ENCODE measurements at places on chromosomes 2 and 18.

DNA sequence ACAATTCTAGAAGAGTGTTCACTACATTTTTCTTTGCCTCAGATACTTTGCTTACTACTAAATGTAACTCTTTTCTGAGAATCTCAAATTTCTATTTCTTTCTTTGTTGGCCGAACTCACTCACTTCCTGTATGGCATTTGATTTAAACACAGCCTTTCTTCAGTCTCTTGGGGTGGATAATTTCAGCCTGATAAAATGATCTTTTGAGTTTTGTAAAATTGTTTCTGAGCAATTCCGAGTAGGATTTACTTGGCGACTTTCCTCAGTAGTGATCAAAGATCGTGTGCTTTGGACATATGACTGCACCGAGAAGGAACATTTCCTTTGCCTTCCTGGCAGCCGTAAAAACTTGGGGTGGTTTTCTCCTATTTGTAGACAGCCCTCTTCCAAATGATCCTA, 127.4 kb downstream of the DCDC2C start:
- DNase-seq, result no peak

GRCh38 chr2:193315428-193316091, 1120.8 kb upstream of the TMEFF2 start:
- no peak for DNase-seq

- DNase-seq, result no peak
These were observed 37.1 kb downstream of the NEMP2 start for GRCh38 chr2:190497428-190497827.

GRCh38 chr2:112829961-112830681, 6.5 kb downstream of the IL1B start:
- DNase-seq, result no peak

DNA sequence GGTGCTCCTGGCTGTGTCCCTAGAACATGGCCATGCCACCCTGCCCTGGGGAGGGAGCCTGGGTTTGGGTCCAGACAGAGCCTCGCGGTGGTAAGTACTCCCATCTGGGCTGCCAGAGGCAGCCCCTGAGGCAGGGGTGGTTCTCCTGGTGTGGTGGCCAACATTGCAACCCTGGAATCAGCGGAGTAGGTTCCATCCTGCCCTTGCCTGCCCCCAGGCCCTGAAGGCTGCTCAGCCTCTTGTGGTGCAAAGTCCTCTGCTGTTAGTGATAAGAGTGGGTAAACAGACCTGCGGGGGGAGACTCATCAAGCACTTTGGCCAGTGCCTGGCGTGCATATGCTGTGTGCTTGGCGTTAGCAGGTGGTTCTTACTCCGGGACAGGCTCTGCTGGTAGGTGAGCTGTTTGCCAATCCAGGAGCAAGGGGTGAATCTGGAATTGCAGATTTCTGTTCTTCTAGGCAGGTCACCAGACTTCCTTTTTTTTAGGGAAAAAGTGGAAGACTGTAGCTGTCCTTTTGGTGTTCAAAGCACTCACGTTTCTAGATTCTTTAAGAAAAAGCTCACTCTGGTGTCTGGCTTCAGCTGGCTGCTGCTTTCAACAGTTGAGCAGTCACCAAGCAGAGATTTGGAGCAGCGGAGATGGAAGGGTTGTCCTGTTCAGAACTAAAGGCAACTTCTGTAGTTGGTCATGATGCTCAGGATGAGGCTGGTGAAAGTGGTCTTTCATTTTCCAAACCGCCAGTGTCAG, 3.2 kb downstream of the CNNM3 start:
- DNase-seq, result peak; percentile 71

DNA sequence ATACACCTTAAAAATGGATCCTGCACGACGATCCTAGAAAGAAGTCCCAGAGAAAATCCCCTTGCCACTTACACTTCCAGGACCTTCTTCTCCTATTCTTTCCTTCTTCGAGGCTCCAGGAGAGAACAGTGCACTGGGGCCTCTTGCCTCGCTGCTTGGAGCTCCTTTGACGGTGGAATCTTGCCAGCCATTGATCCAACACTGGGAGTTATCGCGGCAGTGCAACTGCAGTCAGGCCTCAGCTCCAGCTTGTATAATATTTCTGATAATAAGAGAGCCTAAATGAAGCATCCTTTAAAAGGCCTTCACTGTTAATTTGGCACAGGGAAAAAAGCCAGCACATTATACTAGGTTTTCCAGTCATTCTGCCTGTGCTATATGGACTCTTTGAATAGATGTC, 216.9 kb upstream of the PARD3B start:
- DNase-seq, result no peak

- no peak for DNase-seq
These were observed 4.8 kb downstream of the CWC22 start for GRCh38 chr2:180002198-180002770.

GRCh38 chr18:55095584-55095983, 136.3 kb upstream of the CCDC68 start:
- no peak for DNase-seq

DNA sequence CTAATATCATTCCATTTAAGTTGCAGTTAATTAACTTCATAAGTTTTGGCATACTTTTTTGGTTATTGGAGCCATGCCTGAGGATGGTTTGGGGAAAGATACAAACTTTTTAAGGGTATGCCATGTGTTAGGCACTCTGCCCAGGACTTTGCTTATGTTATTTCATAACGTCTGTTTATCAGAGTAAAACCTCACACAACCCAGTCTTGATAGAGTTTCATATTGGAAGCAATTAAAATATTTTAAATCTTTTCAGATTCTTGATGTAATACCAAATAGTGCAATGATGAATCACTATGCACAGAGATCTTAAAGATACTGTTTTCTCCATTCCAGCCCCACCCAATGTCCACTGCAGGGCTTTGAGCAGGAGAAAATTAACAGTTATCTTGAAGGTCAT, 529.1 kb upstream of the HNMT start:
- DNase-seq, result no peak

All from aorta (tissue), 5 donors.